Dermis microvascular lymphatic vessel endothelial cell (primary cell): ENCODE measurements at places on chromosomes 16 and 17.

DNA sequence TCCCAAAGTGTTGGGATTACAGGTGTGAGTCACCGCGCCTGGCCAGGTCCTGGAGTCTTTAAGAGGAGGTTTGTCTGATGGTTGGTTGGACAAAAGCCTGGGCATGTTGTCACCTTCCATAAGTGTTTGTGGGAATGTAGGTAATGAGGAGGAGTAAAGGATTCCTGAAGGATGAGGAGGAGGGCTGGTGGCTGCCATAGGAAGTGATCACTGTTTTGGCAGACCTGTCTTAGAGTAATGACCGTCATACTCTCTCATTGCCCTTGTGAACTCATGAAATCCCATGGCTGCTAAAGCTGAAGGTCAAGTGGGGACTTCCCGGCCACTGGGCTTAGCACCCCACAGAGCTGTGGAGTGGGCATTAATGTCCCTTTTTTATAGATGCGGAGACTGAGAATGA is 40.5 kb downstream of the TENT4B start:
- no peak for DNase-seq

GRCh38 chr16:68200088-68200783 is 35.7 kb downstream of the ESRP2 start:
- peak; percentile 61 for DNase-seq

- DNase-seq = no peak
These were observed at the start of gene DNAI2 for GRCh38 chr17:74274060-74274708. Gene DNAI2 (plus strand): TSS chr17:74274234. CDS start chr17:74281818, 7,584 bp downstream.

- no peak for DNase-seq
These were observed 58.1 kb upstream of the GOT2 start for GRCh38 chr16:58792188-58792587.

GRCh38 chr17:72778169-72779151 is 314.0 kb downstream of the SLC39A11 start:
- no peak for DNase-seq

DNA sequence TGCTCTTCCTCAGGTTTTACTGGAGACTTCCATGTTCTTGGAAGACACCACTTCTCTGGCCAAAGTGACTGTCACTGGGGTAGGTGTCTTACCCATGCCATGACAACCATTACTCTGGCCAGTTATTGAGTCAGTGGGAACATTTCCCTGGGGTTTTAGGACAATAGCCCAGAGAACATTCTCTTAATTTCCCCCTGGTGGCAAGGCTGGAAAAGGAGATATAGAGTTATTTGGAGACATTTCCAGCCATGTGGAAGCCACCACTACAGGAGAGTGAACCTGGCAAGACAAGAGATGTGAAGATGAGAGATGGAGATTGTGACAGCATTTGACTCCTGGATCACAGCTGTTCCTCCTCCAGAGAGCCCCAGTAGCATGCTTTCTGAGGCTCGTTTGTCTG is 106.2 kb downstream of the CDK5R1 start:
- no peak for DNase-seq

DNA sequence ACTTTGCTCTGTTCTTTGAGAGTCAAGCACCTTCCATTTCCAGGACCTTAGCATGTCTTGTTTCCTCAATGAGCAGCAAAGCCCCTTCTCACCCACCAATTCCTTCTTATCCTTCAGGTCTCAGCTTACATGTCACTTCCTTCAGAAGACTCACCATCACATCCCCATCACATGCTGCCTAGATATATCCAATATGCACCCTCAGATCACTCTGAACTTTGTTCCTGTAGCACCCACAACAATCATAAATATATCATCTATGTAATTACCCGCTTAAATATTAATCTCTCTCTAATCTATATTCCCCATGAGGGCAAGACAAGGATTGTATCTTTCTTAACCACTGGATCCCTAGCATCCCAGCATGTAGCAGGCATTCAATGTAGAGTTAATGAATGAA is 30.4 kb downstream of the KANSL1 start:
- DNase-seq = no peak

- no peak for DNase-seq
These were observed 67.0 kb downstream of the SEC14L1 start for GRCh38 chr17:77207689-77208216.

- DNase-seq = peak; percentile 73
These were observed 835 bp downstream of the NME4 start for GRCh38 chr16:397736-398332.

DNA sequence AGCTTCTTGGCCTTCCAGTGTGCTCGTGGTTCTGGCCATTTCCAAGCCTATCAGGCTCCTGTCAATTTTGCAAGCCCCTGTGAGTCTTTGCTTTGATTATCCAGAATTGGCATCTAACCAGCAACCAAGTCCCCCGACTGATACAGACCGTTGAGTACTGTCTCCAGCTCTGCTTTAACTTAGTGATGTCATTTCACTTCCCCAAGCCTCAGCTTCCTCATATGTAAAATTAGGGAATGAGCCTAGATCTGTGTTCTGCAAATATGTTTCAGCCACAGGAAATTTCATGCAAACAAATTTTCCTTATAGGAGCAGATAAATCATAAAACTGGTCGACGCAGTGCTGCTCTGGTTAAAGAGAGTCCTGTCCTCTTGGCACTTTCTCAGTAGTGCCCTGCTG is 60.1 kb upstream of the WSB1 start:
- no peak for DNase-seq
